ENCODE measurements at places on chromosomes 2 and 18.

GRCh38 chr2:190534310-190535120, at the start of gene NEMP2:
Gene NEMP2 (minus strand): TSS chr2:190534722. CDS start chr2:190534655, 67 bp downstream.
- peak; percentile 79 for DNase-seq

DNA sequence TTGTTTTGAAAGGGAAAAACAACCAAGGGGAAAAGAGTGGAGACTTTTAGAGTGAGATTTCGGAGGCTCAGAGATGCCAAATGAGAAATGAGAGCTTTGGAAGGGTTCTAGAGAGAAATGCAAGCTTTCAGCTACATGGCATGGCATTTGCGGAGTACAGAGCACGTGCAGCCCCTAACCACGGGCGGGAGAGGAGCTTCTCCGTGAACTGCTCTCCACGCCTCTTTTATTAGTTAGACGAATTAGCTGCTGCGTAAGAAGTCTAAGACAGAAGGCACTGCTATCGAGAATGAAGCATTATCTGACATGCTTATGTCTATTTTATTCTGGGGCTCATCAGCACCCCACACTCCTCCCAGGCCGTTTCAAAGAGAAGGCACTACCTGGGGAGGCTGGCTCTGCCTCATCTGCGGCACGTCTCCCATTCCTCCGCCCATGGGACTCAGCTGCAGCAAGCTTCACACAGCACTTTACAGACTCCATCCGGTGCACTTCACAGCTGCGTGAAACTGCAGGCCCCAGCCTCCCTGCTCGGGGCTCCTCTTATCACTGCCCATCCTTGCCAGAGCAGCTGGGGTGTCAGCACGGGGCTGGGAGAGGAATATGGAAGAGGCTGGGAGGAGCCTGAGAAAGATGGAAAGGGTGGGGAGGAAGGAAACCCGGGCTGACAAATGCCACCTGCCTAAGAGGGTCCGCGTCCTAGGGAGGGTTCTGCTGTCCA, 207.3 kb upstream of the APCDD1 start:
- DNase-seq, result no peak

DNA sequence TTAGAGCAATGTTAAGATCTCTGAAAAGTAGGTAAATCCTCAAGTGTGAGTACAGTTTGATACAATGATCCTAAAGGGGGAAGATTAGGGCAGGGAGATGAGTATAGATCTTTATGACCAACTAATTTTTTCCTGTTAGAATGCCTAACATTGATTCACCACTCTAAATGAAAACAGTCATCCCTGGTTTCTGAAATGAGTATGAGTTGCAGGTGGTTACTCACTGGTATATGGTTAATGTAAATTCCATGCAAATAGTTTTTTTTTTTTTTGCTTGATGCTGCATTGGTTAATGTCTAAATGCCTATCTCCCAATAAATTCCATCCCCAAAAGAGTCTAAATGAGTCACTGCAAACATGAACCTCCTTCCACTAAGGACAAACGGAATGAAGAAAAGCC, 55.0 kb upstream of the SERPINB2 start:
- DNase-seq, result no peak

DNA sequence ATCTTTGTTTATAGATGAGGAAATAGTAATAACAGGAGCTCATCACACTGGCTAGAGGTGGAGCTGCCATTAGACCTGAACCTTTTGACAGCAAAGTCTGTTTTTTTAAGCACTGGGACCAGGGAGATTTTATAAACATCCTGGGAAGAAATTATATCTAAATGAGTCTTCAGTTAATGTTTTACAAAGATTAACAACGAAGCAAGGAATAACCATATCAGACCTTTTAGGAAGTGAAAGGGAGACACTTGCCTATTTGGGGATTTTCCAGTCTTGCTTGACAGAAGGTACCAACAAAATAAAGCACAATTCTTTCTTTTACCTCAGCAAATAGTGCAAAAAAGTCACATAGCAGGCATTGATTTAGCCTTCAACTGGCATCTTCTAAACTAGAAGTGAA, 777.0 kb downstream of the CPS1 start:
- DNase-seq, result no peak

Data from stimulated activated CD4-positive, alpha-beta T cell treated with anti-CD3 and anti-CD28 coated beads, Interleukin-4, amount 100 ng/mL, for 24 hours (primary cell).